ENCODE measurements at places on chromosomes 11 and 22.

DNA sequence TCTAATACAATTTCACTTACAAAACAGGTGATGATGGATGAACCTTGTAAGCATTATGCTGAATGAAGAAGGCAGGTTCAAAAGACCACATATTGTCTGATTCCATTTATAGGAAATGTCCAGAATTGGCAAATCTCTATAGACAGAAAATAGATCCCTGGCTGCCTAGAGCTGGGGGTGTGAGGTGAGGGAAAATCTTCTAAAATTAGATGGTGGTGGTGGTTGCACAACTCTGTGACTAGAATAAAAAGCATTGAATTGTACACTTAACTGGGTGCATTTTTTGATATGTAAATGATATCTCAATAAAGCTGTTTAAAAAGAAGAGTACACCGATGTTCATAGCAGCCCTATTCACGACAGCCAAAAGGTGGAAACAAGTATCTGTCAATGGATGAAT lies 16.7 kb upstream of the CRY2 start:
- no peak for DNase-seq

GRCh38 chr11:92070026-92070889 lies 154.4 kb upstream of the FAT3 start:
- DNase-seq, result no peak

- DNase-seq, result no peak
These were observed 52.0 kb upstream of the MMP13 start for GRCh38 chr11:103007521-103007920.

- no peak for DNase-seq
These were observed 5.7 kb downstream of the CBLIF start for GRCh38 chr11:59839615-59840014.
